ENCODE measurements at places on chromosomes 1 and 21. TPM values are rescaled to one million over a fixed set of nuclear protein-coding genes. Genes with fewer than 3 reads are reported as not detected.

- DNase-seq: no peak
These were observed 170.4 kb downstream of the RHOU start for GRCh38 chr1:228905701-228906101.

DNA sequence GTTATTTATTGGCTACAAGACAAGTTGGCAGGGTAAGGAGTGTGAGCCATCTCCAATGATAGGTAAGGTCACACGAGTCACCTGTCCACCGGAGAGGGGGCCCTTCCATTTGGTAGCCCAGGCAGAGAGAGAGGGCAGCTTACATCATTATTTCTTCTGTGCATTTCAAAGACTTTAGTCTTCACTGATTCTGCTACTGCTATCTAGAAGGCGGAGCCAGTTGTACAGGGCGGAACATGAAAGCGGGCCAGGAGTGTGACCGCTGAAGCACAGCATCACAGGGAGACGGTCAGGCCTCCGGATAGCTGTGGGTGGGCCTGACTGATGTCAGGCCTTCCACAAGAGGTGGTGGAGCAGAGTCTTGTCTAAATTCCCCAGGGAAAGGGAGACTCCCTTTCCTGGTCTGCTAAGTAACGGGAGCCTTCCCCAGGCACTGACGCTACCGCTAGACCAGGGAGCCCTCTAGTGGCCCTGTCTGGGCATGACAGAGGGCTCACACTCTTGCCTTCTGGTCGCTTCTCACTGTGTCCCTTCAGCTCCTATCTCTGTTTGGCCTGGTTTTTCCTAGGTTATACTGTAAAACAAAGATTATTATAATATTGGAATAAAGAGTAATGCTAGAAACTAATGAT lies 36.7 kb downstream of the ZNF695 start:
- DNase-seq: no peak

GRCh38 chr1:204146965-204147364 lies 4.9 kb downstream of the ETNK2 start:
- no peak for DNase-seq

GRCh38 chr1:205455581-205456382 lies at the start of gene BLACAT1:
TSS of gene BLACAT1 (minus strand) at chr1:205456045.
- DNase-seq: no peak

DNA sequence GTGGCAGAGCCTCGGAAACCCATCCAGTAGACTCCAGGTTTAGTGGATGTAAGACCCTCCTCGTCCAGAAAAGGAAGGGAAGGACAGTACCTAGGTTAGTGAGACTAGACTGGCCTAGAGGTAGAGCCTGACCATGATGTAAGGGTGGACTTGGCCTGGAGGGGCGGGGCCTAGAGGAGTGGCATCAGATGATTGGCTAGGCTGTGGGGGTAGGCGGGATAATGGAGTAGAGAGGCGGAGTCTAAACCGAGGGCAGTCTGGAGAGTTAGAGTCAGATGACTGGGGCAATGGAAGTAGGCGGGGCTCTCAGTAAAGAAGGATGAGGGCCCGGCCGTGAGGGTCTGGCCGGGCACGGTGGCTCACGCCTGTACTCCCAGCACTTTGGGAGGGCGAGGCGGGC lies 70.1 kb downstream of the EPHB2 start:
- DNase-seq: no peak

DNA sequence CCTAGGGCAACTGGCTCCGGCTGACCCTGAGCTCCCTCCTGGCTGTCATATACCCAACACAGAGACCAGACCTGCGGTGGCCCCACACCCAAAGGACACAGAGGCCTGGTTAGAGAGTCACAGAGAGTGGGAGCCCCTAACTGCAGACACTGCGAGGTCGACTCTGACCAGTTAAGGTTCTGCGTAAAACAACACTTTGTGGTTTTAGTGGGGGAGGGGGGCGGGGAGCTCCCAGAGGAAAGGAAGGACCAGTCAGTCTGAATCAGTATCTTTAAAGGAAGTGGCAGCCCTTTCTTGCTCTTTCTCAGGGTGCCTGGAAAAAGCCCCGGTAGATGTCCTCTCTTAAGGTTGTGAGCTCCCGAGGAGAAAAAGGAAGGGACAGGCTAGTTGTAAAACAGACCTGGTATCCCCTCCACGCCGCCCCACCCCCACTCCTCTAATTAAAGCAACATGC lies 2.4 kb downstream of the SSBP3 start:
- DNase-seq: no peak

- no peak for DNase-seq
These were observed 8.1 kb downstream of the NGF start for GRCh38 chr1:115329965-115330364.

DNA sequence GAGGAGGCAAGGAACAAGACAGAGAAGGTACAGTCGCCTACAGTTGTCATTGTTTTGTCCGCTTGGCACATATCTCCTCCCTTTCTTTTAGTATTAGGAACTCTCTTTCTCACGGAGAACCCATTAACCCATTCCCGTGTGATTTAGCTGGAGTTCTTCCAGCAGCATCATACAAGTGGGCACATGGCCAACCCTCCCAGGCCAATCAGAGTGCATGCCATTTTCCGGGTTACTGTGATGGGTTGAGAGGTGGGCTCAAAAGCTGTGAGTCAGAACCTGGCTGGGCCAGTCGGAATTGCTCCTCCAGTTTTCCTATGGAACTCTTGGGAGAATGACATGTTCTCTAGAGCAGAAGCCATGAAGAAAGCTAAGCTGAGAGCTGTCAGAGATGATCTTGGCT lies 83.1 kb upstream of the SOD1 start:
- no peak for DNase-seq

GRCh38 chr1:93699049-93699384 lies 17.4 kb upstream of the BCAR3 start:
- no peak for DNase-seq

DNA sequence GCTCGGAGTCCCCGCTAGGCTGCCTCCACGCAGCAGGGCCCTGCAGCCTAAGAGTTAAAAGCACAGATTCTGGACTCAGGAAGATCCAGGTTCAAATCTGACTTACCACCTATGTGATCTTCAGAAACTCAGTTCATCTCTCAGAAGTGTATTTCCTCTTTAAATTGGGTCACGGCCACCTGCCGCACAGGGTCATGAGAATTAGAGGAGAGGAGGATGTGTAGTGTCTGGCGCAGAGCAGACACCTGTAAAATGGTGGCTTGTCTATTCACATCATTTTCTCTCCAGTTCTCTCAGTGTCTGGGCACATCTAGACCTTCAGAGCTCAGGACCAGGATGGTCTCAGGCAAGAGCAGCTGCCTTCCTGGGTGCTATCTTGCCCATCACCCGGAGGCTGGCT lies 45.8 kb downstream of the PTPRF start:
- no peak for DNase-seq

GRCh38 chr1:161885003-161885402 lies 118.9 kb downstream of the ATF6 start:
- no peak for DNase-seq

DNA sequence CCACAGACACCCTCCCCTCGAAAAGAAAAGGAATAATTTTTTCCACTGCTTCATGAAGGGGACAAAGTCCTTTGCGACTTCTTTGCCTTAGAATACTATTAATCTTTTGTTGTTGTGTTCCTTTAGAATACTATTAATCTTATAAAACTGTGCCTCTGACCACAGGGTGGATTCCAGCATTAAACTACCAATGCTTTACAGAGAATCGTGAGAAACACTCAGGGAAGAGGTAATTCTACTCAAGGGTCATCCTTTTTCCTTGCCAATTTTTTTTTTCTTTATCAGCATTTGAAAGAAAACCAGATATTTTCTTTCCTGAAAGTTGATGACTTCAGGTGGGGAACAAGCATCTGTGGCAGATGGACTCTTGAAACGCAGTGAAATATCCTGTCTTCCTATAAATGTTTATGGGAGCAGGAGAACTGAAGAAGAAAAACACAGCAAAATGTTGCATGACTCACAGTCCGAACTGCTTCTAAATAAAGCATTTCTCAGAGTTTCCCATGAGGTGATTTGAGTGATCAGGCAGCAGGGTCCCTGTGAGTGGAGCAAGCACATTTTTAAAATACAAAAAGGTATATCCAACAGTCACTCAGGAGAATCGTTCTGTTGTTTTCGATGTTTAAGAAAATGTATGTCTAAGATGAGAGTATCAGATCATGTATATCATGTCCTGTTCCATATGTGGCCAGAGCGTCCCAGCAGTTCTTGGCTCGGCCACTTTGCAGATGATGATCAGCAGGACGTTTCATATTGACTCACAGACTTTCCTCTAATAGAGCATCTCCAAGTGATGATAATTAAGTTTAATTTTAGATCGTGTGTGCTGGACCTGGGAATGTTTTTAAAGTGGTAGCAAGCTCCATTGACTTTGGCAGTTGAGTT lies 154.2 kb upstream of the RUNX1 start:
- no peak for DNase-seq

DNA sequence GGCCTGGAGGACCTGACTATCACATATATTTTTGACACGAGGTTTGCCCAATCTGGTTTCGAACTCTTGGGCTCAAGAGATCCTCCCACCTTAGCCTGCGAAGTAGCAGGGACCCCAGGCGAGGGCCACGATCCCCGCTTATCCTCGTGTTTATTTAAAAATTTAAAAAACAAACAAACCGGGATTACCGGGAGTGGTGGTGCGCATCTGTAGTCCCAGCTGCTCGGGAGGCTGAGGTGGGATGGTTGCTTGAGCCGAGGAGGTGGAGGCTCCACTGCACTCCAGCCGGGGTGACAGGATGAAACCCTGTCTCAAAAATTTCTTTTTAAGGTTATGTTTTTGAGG lies 452 bp upstream of the EXOSC10 start:
- DNase-seq: no peak

GRCh38 chr21:14901482-14901958 lies 163.3 kb downstream of the NRIP1 start:
- DNase-seq: no peak

DNA sequence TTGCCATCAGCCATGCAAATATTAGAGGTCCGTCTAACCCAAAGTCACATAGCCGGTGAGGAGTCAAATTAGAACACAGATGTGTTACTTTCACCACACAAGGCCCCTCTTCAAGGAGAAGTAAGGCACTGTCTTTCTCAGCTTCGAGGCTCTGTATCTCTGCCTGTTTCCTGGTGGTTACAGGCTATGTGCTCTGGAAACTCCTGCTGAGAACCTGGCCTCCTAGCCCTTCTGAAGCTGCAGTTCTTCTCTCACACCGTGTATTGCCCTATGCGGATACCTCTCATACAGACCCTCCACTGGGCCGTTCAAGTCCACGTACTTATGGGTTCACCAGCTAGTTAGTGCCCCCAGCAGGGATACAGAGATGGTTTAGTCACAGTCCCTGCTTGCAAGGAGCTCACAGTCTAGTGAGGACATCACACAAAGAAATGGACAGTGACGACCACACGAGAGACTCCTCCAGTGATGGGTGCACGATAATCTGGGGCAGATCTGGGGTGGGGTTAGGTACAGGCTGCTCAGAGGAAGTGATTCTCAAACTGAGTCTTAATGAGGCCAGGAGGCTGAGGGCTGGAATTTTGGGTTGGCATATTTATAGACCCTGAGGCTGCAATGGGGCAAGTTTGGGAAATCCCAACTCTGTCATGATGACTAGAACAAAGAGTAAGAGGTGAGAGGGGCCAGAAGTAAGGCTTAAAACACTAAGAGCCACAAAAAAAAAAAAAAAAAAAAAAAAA lies 22.8 kb upstream of the ELOA start:
- no peak for DNase-seq

DNA sequence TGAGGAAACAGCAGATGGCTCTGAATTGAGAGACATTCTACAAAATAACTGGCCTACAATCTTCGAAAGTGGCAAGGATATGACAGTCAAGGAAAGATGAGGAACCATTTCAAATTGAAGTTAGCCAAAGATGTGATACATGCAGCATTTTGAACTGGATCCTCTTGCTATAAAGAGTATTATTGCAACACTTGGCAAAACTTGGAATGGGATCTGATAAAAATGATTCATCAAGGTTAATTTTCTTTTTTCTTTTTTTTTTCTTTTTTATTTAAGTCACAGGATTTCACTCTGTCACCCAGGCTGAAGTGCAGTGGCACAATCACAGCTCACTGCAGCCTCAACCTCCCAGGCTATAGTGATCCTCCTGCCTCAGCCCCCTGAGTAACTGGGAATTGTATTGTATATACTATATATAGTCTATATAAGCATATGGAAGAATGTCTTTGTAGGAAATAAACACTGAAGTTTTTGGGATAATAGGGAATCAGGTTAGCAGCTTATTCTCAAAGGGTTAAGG lies 49.8 kb upstream of the GJA8 start:
- DNase-seq: no peak

GRCh38 chr21:17780539-17780938 lies 38.6 kb downstream of the C21orf91 start:
- DNase-seq: no peak

DNA sequence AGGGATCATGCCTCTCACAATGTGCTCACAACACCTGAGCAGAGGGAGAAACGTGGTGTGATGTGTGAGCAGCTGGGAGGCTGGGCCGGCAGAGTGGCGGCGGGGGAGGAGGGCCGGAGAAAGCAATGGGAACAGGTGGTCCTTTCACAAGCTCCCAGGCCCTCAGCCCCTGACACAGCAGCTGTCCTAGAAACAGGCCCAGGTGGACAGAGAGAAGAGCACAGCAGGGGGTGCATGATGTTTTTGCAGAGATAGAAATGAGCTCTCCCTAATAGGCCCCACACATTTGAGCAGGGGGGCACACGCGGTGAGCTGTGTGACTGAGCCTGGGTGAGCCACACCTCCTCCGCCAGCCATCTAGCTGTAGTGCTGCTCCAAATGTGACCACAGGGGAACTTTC lies 7.6 kb upstream of the RGS16 start:
- DNase-seq: no peak

DNA sequence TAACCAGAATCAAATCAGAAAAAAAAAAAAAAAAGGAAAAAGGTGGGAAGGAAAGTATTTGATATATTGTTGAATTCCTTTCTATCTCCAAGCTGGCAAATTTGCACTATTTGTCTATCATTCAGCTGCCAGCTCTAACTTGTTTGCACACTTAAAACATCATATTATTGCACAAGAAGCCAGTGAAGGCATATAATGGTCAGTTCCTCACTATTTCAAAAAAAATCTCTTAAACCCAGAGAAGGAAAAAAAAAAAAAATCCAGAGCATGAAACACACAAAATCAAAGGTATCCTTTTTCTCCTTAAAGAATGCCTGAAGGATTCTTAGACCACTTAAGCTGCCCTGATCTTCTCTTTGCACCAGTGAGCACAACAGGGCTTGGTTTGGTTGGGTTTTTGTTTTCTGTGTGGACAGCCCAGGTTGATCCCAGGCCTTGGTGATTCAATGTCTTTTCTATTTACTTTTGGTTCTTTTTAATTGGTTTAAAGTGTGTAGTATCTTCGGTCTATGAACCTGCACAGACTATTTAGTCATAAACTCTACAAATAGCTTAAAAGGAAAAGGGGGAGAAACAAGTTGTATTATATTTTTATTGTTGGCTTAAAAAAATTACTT lies 40.2 kb downstream of the DUSP10 start:
- no peak for DNase-seq

- DNase-seq: no peak
These were observed 16.3 kb downstream of the L1TD1 start for GRCh38 chr1:62210960-62211359.

The DIRAS3 gene
- 1.7 TPM for total RNA-seq

The AMY1C gene
- not detected for total RNA-seq

The LAD1 gene
- total RNA-seq: 0.16 TPM

The SPATA6 gene
- total RNA-seq: 9.9 TPM

The OR2T33 gene
- total RNA-seq: not detected

The AADACL3 gene
- not detected for total RNA-seq

The EPHA8 gene
- total RNA-seq: 0.51 TPM

The RGS1 gene
- total RNA-seq: not detected
